ENCODE measurements at places on chromosomes 12 and 14. TPM values are rescaled to one million over a fixed set of nuclear protein-coding genes. Genes with fewer than 3 reads are reported as not detected.

Gene PTCSC3
- not detected for total RNA-seq

Gene SLC6A15
- 53.1 TPM for total RNA-seq

Gene TMEM260
- 9.1 TPM for total RNA-seq

Gene GLS2
- 0.16 TPM for total RNA-seq

Gene CLEC4D
- not detected for total RNA-seq

Gene MSI1
- not detected for total RNA-seq

Gene KLRC2
- 0.43 TPM for total RNA-seq

Gene CCT2
- 156 TPM for total RNA-seq

Gene DHRS4L2
- 26.6 TPM for total RNA-seq

Gene GPATCH2L
- 64.7 TPM for total RNA-seq

Gene CCDC196
- total RNA-seq, result not detected

Gene HOXC12
- not detected for total RNA-seq

Gene CACNA1C
- 10.1 TPM for total RNA-seq

Gene FOXG1
- total RNA-seq, result 0.79 TPM

Gene LYZ
- total RNA-seq, result not detected

Gene GOLT1B
- 14.1 TPM for total RNA-seq

Gene OTUB2
- total RNA-seq, result 1.6 TPM

Gene CLEC2A
- total RNA-seq, result not detected

Gene NANOG
- not detected for total RNA-seq

Gene RERG
- not detected for total RNA-seq

Gene ESR2
- 1.4 TPM for total RNA-seq

Gene RIPK3
- total RNA-seq, result 6.2 TPM

Gene CLEC4A
- 0.09 TPM for total RNA-seq

Gene ADCK1
- 4.5 TPM for total RNA-seq

Gene CCDC197
- not detected for total RNA-seq

Gene PLA2G1B
- total RNA-seq, result 0.17 TPM

Gene TMPRSS12
- total RNA-seq, result not detected

Gene OR4E2
- not detected for total RNA-seq

Gene TCL1B
- total RNA-seq, result not detected

Gene PCNX4
- 47.6 TPM for total RNA-seq

Gene ACOT4
- total RNA-seq, result 0.32 TPM

Measured in bronchial smooth muscle cell (primary cell).